SHP77 treated with DMSO at 0.1 percent for 48 hours (cell line): ENCODE measurements at places on chromosomes 1 and 21.

- DNase-seq: no peak
These were observed 5.7 kb upstream of the MOB3C start for GRCh38 chr1:46622344-46622743.

DNA sequence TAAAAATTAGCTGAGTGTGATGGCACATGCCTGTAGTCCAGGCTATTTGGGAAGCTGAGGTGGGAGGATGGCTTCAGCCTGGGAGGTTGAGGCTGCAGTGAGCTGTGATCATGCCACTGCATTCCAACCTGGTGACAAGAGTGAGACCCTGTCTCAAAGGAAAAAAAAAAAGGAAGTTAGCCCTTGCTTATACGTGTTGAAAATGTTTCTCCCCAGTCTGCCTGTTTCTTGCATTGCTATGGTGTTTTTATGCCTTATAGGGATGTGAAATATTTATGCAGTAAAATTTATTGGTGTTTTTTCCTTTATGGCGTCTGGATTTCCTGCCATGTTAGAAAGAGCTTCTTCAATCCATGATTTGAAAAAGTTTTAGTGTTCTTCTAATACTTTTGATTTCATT, 3.6 kb upstream of the RERE start:
- no peak for DNase-seq

GRCh38 chr1:16402742-16403141, 34.5 kb downstream of the SPATA21 start:
- DNase-seq: no peak

- peak; percentile 18 for DNase-seq
These were observed 7.1 kb upstream of the CPLANE2 start for GRCh38 chr1:16243936-16244649.

DNA sequence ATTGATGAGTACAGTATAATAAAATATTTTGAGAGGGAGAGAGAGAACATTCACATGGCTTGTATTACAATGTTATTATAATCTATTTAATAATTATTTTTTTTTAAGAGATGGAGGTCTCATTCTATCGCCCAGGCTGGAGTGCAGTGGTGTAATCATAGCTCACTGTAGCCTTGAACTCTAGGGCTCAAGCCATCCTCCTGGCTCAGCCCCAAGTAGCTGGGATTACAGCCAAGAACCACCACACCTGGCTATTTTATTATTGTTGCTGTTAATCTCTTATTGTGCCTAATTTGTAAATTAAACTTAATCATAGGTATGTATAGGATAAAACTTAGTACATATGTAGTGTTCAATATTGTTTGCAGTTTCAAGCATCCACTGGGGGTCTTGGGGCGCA, 57.8 kb downstream of the HS2ST1 start:
- no peak for DNase-seq

- DNase-seq: no peak
These were observed 78.9 kb downstream of the CD247 start for GRCh38 chr1:167439301-167439988.

- DNase-seq: no peak
These were observed 118.6 kb downstream of the LRIG2 start for GRCh38 chr1:113191579-113192076.

GRCh38 chr1:7427605-7428300, 343.3 kb upstream of the VAMP3 start:
- no peak for DNase-seq

- no peak for DNase-seq
These were observed 114.9 kb upstream of the SLC45A1 start for GRCh38 chr1:8203056-8203455.

DNA sequence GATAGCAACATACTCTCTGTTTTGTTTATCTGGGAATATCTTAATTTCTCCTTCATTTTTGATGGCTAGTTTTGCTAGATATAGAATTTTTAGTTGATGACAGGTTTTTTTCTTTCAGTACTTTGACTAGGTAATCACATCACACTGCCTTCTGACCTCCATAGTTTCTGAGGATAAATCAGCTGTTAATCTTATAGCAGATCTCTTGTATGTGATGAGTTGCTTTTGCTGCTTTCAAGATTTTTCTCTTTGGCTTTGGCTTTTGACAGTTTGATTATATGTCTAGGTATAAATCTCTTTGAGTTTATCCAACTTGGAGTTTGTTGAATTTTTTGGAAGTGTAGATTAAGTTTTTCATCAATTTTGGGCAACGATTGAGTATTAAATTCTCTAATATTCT, 142.6 kb downstream of the ZNF644 start:
- no peak for DNase-seq

DNA sequence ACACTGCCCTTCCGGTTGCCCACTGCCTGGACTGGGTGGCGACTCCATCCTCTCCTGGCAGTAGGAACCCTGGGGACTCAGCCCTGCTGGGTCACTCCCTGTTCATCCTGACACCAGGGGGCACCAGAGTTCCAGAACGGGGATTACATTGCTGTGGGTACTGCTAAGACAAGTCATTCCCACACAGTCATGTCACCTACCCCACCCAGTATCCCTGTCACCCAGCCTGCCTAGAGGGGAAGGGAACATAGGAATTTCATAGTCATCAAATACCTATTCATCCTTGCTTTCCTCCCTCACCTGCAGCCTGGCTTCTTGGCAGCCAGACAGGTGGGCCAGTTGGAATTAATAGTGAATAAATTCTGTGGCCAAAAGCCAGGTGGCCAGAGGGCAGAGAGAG, 9.8 kb upstream of the SFN start:
- peak; percentile 31 for DNase-seq

GRCh38 chr1:43835082-43836021, 98.2 kb upstream of the ARTN start:
- DNase-seq: no peak
